Central memory CD8-positive, alpha-beta T cell (primary cell): ENCODE measurements at places on chromosomes 2 and 18.

DNA sequence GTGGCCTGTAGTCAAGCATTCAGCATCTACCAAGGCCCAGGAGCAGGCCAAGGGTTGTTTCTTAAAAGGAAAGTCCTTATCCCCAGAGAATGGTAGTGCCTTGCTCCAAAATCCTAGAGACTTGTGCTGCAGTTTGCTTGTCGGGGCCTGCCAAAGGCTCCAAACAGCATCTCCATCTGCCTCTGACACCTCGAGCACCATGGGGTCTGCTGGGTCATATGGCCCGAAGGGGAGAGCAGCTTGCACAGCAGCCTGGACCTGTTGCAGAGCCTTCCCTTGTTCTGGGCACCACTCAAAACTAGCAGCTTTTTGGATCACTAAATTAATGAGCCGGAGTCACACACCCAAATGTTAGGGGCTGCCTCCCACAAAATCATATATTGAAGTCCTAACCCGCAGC lies 35.7 kb downstream of the GNAL start:
- H3K27ac ChIP-seq = no peak overlapping the region
- peaks cover 2% of the 10 kb centered on the region for H3K36me3 ChIP-seq
- H3K27me3 ChIP-seq = peaks cover 14% of the 10 kb centered on the region
- no peaks in the 10 kb centered on the region for H3K4me1 ChIP-seq
- H3K4me3 ChIP-seq = no peak overlapping the region

DNA sequence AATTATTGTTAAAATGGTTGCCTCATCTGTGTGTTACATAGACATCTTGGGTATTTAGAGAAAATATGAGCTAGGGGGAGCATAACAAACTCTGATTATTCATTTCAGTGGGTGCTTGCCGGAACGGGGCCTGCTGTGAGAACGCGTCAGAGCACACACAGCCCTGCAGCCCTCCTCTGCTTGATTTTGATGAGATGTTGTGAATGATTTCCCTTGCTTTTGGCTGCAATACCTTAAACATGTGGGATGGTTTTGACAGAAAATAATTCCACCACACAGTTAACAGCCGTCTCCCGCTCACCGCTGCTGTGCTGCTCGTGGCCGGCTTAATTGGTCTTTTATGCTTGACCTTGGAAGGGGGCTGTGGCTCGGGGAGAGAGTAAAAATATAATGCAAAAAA lies 49.9 kb upstream of the TXNDC2 start:
- H3K4me1 ChIP-seq = no peaks in the 10 kb centered on the region
- DNase-seq = no peak
- H3K36me3 ChIP-seq = no peaks in the 10 kb centered on the region
- H3K27ac ChIP-seq = no peak overlapping the region
- H3K27me3 ChIP-seq = peaks cover 41% of the 10 kb centered on the region

DNA sequence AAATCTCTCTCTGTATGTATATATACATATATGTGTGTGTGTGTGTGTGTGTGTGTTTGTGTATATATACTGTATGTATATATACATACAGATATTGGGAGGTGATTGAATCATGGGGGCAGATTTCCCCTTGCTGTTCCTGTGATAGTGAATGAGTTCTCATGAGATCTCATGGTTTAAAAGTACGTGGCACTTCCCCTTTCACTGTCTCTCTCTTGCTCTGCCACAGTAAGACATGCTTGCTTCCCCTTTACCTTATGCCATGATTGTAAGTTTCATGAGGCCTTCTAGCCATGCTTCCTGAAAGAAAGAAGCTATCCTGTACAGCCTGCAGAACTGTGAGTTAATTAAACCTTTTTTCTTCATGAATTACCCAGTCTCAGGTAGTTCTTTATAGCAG lies 18.8 kb upstream of the CCDC195 start:
- no peaks in the 10 kb centered on the region for H3K36me3 ChIP-seq
- peaks cover 12% of the 10 kb centered on the region for H3K27me3 ChIP-seq
- no peak overlapping the region for H3K4me3 ChIP-seq
- no peak overlapping the region for H3K27ac ChIP-seq

- H3K27ac ChIP-seq = no peak overlapping the region
- no peak for DNase-seq
- H3K36me3 ChIP-seq = no peaks in the 10 kb centered on the region
- no peak overlapping the region for H3K4me3 ChIP-seq
Observed at GRCh38 chr2:67516899-67517530, 119.9 kb downstream of the ETAA1 start.

DNA sequence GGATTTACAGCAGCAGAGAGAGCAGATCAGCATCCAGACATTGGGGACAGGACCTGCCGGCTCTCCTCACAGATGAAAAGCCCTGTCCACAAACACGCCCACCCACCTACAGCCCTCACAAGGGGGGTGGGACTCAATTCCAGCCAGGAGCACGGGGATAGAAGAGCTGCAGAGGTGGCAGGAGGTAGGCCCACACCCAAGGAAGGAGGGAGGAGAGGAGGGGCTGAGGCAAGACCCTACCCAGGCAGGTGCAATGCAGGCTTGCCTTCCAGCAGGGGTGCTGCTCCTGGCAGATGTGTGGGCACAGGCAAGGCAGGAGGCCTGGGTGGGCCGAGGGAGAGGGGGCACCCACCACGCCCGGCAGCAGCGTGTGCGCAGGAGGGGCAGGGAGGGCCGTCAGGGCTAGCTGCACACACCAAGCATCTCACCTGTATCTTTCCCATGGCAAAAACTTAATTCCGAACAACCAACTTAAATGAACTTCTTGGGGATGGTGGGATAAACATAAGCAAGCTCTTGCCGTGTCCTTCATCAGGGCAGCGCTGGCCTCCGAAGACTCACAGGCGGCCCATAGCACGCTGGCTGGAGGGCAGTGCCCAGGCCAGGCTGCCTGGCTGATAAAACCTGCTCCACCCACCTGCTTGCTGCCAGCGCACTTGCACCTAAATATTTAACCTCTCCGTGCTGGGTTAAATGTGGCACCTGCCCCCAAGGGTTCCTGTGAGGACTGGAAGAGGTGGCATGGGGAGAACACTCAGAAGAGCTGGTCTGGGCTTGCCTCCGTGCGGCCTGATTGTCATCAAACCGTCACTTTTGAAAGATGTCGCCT lies 219.5 kb downstream of the HDAC4 start:
- no peak overlapping the region for H3K4me3 ChIP-seq
- H3K36me3 ChIP-seq = peaks cover 18% of the 10 kb centered on the region
